HuH-7.5 (cell line): ENCODE measurements at places on chromosomes 1 and 21.
A peak's percentile ranks its signal among the peaks of the same experiment; 100 is the strongest.

- DNase-seq = no peak
Measured at GRCh38 chr21:42659416-42660117, 6.1 kb downstream of the PDE9A start.

GRCh38 chr1:220028346-220028895 lies 17.9 kb downstream of the EPRS1 start:
- DNase-seq = no peak

DNA sequence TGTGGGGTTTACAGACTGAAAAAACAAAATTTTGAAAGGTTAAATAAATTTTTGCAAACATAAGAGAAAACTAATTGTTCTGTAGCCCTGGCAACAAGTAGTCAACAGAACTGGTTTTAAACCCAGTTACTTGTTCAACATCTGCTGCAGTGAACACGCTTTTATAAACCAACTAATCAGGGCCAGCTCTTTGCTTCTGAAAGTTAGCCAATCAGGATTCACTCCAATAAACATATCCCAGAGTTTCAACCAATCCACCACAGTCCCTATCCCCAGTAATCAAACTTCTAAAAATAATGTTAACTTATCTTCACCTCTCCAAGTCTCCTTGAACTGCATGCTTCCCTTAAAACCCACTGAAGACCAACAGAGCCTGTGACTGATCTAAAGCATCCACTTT lies 306.6 kb downstream of the CTH start:
- no peak for DNase-seq

DNA sequence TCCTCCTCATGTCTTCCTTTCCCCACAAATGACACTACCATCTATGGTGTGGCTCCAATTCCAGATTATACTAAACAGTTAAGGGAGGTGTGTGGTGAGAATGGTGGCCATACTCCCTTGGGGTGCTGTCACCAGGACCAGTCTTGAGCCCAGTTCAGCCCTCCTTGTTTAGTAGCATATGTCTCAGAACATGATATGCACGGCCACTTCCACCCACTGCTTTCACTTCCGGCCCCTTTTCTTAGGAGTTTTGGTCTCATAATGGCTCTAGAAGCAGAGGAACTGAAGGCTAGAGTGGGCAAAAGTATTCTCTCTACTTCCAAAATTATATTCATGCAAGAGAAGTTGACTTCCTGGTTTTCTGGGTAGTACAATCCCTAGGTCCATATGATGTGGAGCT lies 45.3 kb upstream of the CACNA1E start:
- no peak for DNase-seq

GRCh38 chr1:67211589-67212563 lies 45.6 kb downstream of the IL23R start:
- DNase-seq = no peak

DNA sequence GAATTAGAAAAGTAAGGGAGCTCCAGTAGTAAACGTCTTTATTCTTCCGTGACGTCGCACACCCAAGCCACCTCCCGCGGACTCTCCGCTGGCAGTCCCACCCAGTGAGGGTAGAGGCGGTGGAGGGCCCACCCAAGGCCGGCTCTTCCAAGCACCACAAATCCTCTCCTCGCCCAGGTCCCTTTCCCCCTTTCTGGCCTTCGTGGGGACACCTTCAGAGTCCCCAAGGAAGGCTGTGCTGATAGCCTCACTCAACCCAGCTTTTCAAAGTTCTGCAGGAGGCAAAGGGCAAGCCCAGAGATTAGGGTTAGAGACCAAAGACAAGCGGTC lies 349 bp upstream of the GPN2 start:
- peak; percentile 42 for DNase-seq

DNA sequence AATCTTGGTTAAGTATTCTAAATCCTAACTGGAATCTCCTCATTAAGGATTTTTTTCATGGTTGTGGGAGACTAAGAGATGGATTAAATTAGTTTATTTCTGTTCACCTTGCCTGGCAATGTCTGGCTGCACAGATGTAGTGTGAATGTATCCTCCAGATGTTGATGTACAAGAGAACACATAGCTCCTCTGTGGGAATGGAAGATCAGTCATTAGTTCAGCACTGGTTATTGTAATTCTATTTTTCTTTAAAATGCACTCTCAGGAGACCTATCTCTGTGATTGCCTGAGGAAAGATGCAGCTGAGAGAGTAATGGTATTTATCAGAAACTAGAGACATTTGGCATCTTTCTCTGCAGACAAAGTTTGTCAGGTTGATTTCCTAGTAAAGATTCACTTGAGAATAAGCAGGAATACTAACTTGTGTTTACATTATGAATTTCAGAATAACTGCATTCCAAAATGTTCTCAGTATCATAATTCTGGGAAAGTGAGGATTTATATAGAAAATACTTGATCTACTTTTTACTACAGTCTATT lies 178.6 kb downstream of the GIPC2 start:
- DNase-seq = no peak

GRCh38 chr1:85332575-85332974 lies 56.1 kb upstream of the BCL10 start:
- DNase-seq = no peak

DNA sequence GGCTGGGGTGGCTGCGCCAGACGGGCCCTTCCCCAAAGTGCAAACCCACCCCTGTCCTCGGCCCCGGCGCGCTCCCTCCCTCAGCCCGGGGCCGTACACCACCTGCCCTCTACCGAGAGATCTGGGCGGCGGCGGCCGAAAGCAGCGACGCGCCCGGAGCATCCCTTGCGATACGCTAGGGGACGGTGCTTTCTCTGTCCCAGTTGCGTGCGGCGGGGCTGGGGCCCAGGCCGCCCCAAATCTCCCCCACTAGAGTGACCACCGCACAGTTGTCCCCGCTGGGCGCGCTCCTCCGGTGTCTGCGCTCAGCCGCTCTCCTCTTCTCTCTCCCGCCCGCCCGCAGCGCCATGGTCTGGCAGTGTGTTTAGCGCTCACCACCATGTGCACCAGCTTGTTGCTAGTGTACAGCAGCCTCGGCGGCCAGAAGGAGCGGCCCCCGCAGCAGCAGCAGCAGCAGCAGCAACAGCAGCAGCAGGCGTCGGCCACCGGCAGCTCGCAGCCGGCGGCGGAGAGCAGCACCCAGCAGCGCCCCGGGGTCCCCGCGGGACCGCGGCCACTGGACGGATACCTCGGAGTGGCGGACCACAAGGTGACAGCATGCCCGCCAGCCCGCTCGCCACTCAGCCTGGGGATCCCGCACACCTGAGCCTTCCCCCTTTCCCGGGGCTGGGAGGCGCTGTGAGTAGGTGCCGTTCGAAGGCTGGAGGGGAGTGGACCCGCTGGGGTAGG lies 1.0 kb downstream of the ST6GALNAC5 start:
- peak; percentile 42 for DNase-seq

DNA sequence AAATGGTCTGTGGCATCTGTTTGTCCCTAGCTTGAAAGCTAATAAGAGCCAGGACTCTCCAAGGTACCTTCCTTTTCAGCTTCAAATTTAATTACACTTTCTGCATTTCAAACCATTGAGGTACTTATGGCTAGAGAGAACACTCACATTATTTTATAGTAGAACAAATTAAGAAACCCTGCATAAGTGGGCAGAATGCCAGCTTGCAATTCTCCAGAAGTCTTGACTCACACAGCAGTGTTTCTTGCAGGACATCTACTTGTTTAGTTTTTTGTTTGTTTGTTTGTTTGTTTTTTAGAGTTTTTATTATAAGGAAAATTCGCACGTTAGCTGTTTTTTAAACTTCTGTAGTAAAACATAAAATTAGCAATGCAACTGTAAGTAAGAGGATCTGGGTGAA lies 397.2 kb downstream of the NEGR1 start:
- DNase-seq = no peak

GRCh38 chr1:217392441-217392840 lies 238.4 kb downstream of the GPATCH2 start:
- no peak for DNase-seq

DNA sequence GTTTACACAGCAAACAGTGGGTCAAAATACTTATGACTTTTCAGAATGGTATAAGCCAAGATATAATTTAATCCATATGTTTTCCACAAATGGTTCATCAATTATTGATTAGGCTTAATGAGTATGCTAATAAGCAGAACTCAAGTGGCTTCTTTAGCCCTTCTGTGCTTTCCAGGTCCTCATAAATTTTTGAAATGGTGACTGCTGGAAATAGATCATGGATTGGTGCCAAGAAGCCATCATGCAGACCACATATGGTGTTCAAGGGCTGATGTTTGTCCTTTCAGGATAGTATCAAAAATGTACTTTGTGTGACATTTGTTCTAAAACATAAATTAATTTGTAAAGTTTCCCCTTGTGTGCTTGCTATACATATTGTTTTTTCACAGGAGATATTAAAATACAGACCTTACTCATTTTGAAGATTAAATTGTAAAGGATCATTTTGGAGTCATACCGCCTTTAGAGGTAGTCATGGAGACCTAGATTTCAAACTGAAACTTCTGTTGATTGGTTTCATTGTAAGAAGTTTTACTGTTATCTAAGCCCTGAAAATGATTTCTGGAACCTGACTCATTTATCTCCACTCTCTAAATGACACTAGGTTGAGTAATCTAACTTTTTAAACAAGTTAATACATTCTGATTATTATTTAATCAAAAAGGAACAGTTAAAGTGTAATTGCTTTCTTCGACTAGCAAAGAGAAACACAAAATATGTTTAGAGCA lies 507.9 kb downstream of the PLA2G4A start:
- no peak for DNase-seq

DNA sequence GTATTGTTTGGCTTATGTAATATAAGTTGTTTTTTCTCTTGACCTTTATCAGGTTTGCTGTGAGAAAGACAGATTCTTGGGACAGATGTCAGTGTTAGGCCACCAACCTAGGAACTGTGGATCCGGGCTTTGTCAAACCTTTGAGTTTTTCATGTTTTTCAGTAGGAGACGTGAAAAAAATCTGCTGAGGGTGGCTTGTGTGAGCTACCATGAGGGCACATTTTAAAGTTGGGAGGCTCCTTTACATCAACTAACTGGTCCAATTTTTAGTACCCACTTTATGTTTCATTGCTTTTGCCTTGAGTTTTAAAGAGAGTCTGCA lies 801 bp downstream of the RPS6KC1 start:
- DNase-seq = no peak

DNA sequence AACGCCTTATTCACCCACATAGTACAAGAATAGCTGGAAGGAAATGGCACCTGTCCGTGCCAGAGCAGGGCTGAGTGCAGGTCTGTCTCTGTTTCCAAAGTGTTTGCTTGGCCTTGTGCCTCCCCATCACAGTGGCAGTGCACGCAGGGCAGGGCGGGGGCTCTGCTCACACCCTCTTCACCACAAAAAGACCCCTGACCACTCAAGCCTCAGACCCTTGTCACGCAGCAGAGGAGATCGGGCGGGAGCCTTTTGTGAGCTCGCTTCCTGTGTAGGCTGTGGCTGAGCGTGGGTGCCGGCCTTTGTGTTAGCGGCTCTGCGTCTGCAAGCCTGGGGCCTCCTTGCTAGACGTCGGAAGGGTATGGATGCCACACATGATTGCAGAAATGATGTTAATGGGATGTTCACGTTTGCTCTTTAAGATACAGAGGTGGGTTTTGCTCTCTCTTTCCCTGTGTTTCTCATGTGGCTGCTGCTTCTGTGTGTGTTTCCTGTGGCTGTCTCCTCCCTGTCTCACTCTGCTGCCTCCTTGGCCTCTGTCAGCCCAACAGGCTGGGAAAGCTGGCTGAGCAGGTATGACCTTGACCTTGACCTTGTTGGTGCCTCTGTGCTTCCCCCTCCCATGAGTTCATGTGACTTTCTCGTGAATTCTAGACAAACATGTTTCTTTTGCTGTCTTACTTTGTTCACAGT lies 45.4 kb downstream of the S100B start:
- DNase-seq = no peak

- DNase-seq = no peak
Measured at GRCh38 chr1:31400393-31400792, 12.6 kb upstream of the SERINC2 start.

GRCh38 chr1:151024540-151025146 lies 11.7 kb upstream of the BNIPL start:
- DNase-seq = peak; percentile 75

GRCh38 chr1:192183788-192184187 lies 25.5 kb downstream of the RGS18 start:
- no peak for DNase-seq

DNA sequence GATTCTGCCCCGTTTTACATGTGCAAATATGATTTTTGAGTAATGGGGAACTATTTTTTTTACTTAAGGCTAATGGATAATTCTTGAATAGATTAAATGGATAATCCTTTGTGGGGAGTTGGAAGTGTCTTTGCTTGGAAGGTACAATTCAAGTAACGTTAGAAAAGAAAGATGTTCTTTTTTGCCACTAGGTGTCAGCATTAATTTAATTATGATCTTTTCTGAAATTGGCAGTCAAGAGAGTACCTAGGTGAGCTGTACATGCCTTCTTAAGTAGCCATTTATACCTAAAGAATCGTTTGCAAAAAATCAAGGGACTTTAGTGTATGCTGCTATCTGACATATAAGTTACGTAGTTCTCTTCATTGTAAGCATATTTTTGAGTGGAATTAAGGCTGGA lies 2.2 kb downstream of the FBXO28 start:
- no peak for DNase-seq

- DNase-seq = peak; percentile 6
Measured at GRCh38 chr1:159132271-159132881, 39.0 kb upstream of the CADM3 start.

DNA sequence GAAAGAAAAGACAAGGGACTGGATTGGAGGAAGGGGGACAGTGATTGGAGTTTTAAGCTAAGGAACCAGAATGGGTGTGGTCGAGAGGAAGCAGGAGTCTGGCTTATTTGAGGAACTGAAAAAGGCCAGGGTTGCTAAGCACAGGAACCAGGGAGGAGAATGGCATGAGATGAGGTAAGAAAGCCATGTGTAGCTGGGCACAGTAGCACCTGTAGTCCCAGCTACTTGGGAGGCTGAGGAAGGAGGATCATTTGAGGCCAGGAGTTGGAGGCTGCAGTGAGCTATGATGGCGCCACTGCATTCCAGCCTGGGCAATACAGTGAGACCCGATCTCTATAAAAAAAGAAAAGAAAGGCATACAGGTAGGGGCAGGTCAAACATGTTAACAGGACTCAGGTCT lies 8.1 kb upstream of the KHDRBS1 start:
- no peak for DNase-seq

DNA sequence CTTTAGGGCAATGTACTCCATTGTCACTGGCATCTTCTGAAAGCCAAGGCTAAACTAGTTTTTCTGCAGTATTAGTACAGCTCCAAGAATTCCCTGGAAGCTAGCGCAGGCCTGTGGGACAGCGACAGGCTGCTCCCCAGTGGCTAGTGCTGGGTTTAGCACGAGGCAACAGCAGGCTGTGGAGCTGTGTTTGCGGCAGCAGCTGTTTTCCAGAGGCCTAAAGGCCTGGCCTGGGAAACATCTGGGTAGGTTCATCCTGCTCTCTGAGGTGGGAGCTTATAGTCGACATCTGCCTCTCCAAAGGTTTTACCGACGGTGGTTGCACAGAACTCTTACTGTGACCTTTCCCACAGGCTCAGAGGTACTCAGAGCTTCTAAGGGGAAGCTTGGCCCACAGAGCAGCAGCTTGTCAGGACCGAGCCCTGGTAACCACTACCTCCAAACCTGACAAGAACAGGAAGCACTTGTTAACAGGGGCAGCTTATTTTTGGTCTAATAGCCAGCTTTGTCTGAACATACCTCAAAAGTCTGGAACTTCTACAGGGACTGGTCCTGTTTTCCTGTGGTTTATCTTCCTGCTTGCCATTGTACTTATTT lies 17.2 kb downstream of the CC2D1B start:
- DNase-seq = peak; percentile 27

- DNase-seq = no peak
Measured at GRCh38 chr21:36784947-36785346, 86.0 kb downstream of the SIM2 start.

- no peak for DNase-seq
Measured at GRCh38 chr1:84698151-84699110, 8.2 kb upstream of the SSX2IP start.
